ENCODE measurements at places on chromosomes 6 and 20.
A peak's percentile ranks its signal among the peaks of the same experiment; 100 is the strongest.

DNA sequence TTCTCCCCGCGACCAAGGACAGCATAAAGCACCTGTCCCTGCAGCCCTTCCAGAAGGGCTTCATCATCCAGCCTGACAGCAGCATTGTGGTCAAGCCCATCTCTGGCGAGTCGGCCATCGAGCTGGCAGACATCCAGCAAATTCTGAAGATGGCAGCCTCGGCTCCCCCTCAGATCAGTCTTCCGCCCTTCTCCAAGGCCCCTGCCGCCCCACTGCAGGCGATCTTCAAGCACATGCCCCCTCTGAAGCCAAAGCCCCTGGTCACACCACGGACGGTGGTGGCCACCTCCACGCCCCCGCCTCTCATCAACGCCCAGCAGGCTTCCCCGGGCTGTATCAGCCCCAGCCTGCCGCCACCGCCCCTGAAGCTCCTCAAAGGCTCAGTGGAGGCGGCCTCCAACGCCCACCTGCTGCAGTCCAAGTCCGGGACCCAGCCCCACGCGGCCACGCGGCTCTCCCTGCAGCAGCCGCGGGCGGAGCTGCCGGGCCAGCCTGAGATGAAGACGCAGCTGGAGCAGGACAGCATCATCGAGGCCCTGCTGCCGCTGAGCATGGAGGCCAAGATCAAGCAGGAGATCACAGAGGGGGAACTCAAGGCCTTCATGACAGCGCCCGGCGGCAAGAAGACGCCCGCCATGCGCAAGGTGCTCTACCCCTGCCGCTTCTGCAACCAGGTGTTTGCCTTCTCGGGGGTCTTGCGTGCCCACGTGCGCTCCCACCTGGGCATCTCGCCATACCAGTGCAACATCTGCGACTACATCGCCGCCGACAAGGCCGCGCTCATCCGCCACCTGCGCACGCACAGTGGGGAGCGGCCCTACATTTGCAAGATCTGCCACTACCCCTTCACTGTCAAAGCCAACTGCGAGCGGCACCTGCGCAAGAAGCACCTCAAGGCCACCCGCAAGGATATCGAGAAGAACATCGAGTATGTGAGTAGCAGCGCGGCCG lies 83.3 kb downstream of the SSR1 start:
- no peak for DNase-seq

DNA sequence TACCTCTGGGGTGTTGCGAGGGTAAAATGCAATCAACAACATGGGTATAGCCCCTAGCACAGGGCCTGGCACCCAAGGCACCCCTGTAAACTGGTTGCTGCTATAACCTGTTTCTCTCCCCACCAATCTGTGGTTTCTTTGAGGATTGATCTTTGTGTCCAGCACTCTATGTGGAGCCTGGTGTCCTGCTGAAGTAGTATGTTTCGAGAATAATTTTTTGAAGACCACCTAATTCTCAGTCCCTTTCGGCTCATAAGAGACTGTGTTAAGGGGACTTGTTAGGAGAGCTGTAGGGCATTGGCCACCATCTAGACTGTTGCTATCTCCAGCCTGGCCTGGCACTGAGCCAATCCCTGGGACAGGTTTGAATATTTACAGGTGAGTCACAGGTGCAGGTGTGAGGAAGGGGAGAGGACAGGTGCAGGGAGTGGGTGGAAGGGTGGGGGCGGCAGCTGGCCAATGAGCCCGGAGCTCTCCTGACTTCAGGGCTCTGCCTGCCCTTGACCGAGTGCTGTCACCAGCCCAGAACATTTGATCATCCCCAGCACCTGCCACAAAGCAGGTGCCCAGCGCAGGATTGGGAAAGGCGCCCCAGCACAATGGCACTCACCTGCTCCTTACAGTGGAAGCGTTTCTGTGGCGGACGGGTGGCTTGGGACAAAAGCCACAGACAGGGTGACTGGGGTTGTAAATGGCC lies 8.1 kb upstream of the C20orf144 start:
- no peak for DNase-seq

GRCh38 chr6:35087361-35088280 lies 53.5 kb downstream of the TCP11 start:
- DNase-seq, result no peak

DNA sequence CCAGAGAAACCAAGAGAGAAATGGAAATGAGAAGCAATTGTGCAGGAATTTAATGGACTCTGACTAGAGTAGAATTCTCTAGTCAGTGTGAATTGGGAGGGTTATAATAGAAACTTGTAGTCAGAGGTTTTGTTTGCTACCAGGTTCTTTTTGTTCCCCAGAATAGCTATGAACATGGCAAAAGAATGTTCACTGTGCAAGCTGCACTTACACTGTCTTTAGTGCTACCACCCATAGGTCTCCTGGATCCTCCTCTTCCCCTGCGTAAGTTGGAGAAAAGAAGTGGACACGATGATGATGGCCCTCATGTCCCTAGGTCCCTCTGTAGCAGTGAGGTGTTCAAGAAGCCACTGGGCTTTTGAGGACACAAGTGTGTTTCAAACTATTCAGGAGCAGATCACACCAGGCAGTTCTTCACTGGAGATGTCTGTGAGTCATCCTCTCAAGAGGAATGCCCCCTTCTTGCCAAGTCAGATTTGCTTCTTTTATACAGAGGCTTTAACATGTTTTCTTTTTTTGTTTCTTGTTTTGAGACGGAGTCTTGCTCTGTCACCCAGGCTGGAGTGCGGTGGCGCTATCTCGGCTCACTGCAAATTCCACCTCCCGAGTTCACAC lies 47.6 kb upstream of the SMIM8 start:
- no peak for DNase-seq

GRCh38 chr6:32852844-32853540 lies 512 bp downstream of the TAP1 start:
- DNase-seq, result no peak

DNA sequence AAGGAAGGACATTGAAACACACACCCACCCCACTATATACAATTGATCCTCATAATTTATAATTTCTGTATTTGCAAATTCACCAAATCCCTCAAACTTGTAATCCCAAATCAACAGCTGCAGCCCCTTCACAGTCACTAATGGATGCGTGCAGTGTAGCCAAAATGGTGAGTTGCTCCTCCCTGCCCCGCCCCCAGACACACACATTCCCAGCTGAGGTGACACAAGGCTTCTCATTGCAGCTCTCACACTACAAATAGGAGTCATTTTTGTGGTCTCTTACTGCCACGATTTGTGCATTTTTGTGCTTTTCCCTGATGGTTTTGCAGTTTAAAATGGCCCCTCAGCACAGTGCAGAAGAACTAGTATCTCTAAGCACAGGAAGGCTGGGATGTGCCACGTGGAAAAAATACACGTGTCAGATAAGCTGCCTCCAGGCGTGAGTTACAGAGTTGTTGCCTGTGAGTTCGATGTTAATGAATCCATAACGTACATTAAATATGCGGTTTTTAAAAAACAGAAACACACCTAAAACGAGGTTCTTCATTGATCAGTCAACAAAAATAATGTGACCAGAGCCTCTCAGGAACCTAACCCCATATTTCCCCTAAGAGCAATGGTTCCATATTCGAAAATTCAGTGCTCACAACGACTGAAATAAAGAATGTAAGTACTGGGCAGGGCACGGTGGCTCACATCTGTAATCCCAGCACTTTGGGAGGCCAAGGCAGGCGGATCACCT lies 8.2 kb downstream of the ATP9A start:
- no peak for DNase-seq

DNA sequence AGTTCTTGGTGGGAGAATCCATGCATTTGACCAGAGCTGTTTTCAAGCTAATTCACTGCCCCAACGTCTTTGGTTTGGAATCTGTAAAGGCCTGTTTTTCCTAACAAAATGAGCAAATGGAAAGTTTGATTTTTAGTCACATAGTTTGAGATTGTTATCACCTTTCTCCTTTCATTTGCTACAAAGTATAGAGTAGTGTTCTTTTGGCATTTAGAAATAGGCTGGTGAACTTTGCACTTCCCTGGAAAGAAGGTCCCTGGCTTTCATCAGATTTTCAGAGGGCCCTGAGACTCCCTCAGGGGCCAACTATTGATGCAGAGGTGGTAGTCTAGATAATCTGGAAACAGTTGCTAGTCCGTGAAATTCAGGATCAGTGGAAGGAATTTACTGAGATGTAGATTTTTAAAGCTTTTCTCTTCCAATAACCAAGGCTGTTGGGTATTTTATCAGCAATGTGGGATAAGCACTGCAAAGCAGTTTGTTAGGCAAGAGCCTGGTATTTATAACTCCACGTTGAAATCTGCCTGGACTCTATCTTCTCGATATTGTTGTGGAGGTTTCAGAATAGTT lies 1.7 kb downstream of the ARFGEF2 start:
- DNase-seq, result no peak

DNA sequence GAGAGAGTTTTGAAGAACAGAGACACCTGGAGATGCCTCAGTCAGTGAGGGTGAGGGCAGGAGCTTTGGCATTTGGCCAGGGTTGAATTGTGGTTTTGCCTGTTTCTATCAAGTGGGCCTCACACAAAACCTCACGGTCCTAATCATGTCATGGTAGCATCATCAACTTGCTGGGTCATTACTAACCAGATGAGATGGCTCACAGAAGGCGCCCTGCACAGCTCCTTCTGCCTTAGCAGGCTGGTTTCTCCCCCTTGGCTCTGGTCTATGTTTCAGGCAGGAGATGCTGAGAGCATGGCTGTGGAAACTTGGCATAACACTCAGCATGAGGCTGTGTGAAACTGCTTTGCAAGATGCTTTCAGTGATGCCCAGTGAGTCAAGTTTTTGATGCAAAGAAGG lies 99.3 kb downstream of the LRRC1 start:
- peak; percentile 46 for DNase-seq

DNA sequence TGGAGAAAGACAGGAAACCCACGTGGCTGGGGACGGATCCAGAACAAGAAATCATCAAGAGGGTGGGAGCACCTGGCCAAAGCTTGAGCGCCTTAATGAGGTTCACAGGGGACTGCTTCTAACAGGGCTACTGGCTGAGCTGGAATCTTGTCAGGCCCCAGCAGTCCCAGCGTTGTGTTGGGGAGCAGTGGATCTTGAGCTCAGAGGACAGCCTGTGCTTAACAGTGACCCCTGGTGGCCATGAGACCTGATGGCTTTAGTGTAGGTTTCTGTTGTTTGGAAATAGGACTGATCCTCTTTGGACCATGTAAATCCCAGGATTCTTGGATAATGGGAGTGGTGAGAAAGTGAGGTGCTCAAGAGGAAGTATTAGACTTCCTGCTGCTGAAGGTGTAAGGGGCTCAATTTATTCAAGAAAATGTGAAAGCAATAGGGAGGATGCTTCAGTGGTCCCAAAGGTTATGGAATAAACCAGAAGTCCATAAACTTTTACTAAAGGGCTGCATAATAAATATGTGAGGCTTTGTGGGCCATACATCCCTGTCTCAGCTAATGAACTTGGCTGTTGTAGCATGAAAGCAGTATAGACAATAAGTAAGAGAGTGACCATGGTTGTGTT lies 216.2 kb downstream of the NFATC2 start:
- peak; percentile 15 for DNase-seq

GRCh38 chr6:33372526-33373123 lies 19.0 kb upstream of the KIFC1 start:
- no peak for DNase-seq

- no peak for DNase-seq
Observed at GRCh38 chr6:57432919-57433684, 115.7 kb downstream of the PRIM2 start.

DNA sequence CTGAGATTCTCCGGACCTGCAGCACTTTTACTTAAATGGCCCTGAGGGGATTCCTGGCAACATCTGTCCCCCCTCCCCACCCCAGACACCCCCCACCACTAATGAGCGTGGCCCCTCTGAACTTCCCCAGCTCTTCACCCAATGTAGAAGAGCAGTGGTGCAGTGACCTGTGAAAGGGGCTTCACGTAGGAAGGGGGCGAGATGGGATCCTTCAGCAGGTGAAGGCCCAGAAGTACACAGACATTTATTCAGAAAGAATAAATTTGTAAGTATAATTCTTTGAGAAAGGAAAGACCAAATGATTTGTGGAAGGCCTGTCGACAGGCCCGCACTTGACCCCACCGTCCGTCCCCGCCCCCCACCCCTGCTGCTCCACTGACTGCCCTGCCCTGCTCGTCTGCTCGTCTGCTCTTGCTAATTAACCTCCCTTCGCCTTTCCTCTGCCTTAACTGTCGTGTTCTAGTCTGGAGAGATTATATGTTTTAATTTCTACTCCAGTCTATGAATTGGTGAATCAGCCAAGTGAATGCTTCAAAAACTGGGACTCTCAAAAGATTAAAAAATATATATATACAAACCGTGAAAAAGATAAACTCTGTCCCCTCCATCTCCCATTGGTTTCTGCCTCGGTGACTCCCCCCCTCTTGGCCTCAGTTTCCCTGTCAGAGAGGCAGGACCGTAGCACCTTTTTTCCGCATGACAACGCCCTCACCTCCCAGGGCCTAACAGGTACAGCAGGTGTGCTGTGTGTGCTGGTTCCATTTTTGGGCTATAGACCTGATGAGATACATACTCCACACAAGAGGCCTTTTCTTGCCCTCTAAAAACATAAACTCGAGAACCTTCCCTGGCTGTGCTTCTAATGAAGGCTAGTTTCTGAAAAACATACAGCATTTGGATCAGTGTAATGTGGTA lies 49.2 kb downstream of the GNAS start:
- no peak for DNase-seq

GRCh38 chr6:55617272-55617671 lies 38.3 kb upstream of the HMGCLL1 start:
- DNase-seq, result no peak

GRCh38 chr6:29527126-29527525 lies 32.4 kb downstream of the UBD start:
- DNase-seq, result no peak

DNA sequence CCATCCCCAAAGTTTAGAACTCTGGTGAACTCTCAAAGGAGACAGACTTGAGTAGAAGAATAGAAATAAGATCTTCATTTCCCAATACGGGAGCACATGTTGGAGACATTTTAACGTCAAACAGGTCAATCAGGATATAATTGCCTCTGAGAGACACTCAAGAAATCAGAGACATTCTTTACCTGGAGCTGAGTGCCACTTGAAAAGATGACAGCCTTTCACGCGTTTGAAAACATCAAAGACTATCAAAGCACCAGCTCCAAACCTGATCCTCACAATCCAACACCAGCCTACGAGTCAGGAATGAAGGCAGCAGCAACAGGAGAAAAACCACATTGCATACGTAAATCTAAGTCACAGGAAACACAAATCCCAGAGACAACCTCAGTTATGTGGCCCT lies 571.5 kb upstream of the CDH4 start:
- no peak for DNase-seq

DNA sequence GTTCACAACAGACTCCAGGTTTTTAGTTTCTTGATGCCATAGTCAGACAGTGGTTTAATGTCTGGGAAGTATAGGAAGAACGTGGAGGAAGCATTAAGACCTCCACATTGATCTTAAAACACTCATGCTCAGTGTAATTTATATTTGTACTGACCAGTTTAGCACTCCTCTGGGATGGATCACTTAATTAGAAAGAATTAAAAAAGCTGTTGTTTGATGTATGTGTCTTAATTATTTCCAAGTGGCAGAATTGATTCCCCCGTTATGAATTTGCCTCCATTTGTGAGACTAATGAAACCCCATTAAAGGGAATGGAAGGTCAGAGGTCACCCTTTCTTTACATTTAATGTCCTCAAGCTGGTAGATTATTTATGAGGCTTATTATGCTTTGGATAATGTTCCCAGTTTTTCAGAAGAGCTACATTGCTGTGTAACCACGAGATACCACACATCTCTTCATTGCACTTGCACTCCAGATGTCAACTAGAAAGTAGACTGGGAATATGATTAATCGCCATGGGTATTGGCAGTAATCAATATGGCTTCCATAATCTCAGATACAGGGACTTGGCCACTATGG lies 270.0 kb upstream of the JAG1 start:
- no peak for DNase-seq
